Kidney epithelial cell (primary cell): ENCODE measurements at places on chromosomes 5 and 9. TPM values are rescaled to one million over a fixed set of nuclear protein-coding genes. Genes with fewer than 3 reads are reported as not detected.

Gene LCN15
- total RNA-seq, result not detected in 2 replicates

Gene BASP1
- total RNA-seq, result 101 and 120 TPM in 2 replicates

Gene UBAP2
- total RNA-seq, result 25.5 and 26.4 TPM in 2 replicates

Gene C1QTNF3
- total RNA-seq, result 1.1 and 1.2 TPM in 2 replicates

Gene LRRC19
- total RNA-seq, result under 0.01 TPM in 1 of 2 replicates, not detected in the other

Gene CCNB1
- total RNA-seq, result 32.6 and 34.0 TPM in 2 replicates

Gene ST8SIA4
- total RNA-seq, result 0.21 and 2.3 TPM in 2 replicates

Gene ZFP2
- total RNA-seq, result 1.3 and 2.9 TPM in 2 replicates

Gene ADAMTS19
- total RNA-seq, result 0.21 and 0.75 TPM in 2 replicates

Gene C5orf47
- total RNA-seq, result not detected in 2 replicates

Gene C9
- not detected in 2 replicates for total RNA-seq

Gene SHISAL2B
- total RNA-seq, result not detected in 2 replicates

Gene PCSK1
- total RNA-seq, result not detected in 2 replicates

Gene PCDHGB5
- 18.6 and 19.3 TPM in 2 replicates for total RNA-seq

Gene HINT2
- total RNA-seq, result 46.1 and 54.9 TPM in 2 replicates

Gene IL3
- not detected in 2 replicates for total RNA-seq

Gene GABRA6
- total RNA-seq, result not detected in 2 replicates

Gene SPINK7
- total RNA-seq, result not detected in 2 replicates

Gene NRARP
- 8.4 and 11.4 TPM in 2 replicates for total RNA-seq

GRCh38 chr9:134623258-134624066, 18.1 kb upstream of the COL5A1 start:
- DNase-seq, result no peak

DNA sequence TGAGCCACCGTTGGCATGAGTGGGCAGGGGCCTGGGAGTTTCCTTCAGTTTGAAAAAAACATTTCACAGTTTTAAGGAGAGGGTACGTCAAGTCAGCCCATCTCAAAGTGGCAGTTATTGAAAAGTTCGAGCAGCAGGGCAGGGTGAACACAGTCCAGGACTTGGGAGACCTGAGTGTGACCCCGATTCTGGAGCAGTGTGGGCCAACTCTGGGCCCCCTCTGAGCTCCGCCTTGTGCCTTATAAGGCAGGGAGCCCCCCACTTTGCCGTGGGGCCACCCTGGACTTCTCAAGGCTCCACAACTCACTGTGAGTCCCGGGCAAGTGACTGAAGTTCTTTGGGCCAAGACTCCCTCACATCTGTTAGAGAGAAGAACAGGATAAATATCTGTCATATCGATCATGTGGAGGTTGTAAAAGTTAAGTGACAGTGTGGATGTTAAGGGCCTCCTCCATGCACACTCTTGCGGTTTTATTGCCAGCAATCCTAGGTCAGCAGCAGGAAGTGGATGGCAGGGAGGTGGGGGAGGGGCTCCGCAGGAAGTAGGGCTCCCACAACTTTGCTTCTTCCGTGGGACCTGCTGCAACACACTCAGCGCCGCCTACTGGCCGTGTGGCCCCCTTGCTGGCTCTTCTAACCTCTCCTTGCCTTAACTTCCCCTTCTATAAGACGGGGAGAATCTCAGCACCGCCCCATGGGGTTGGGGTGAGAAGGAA, 38.4 kb downstream of the HRH2 start:
- no peak for DNase-seq

DNA sequence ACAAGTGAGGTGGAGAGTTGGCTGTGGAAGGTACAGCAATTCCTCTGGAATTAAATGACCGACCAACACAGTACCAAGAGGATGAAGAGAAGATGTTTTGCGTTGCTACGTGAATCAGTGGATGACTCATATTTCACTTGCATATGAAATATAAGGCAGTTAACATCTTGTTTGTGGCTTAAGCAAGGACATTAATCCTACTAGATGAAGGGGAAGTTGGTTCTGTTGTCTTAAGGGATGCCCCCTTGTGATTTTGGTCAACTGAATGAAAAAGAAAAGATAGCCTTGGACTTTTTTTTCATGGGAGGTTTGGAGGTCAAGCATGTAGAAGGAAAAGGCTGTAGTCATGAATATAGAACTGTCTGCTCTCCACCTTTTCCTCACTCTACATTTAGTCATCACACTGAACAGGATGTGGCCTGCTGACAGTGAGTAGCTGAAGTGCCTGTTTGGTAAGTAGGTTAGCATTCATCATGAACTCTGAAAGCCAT, 33.9 kb downstream of the VLDLR start:
- peak; percentile 62 for DNase-seq

- peak; percentile 26 for DNase-seq
Measured at GRCh38 chr5:69414885-69415583, at the start of gene MARVELD2. Gene MARVELD2 (plus strand): TSS chr5:69415116. CDS start chr5:69419386, 4,270 bp downstream.

- no peak for DNase-seq
Measured at GRCh38 chr5:128403333-128403732, 134.7 kb downstream of the FBN2 start.

DNA sequence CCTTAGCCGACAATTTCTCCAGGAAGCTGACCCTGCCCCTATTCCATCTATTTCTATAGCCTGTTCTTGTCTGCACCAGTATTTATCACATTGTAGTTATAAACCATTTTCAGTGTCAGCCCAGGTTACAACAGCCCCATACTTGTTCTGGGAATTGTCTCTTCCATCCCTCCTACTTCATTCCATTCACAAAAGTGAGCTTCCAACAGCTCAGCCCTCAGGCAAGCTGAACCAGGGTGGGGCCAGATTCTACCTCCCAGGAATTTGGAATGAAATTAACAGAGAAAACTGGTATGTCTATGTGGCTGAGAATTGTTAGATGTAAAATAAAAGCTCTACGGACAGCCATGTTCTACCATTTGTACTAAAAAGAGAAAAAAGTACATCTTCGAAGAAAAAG, 36.1 kb downstream of the STRBP start:
- no peak for DNase-seq

- no peak for DNase-seq
Measured at GRCh38 chr5:150791536-150791935, 13.0 kb downstream of the SMIM3 start.

- no peak for DNase-seq
Measured at GRCh38 chr5:28275931-28276330, 1237.5 kb upstream of the CDH9 start.

DNA sequence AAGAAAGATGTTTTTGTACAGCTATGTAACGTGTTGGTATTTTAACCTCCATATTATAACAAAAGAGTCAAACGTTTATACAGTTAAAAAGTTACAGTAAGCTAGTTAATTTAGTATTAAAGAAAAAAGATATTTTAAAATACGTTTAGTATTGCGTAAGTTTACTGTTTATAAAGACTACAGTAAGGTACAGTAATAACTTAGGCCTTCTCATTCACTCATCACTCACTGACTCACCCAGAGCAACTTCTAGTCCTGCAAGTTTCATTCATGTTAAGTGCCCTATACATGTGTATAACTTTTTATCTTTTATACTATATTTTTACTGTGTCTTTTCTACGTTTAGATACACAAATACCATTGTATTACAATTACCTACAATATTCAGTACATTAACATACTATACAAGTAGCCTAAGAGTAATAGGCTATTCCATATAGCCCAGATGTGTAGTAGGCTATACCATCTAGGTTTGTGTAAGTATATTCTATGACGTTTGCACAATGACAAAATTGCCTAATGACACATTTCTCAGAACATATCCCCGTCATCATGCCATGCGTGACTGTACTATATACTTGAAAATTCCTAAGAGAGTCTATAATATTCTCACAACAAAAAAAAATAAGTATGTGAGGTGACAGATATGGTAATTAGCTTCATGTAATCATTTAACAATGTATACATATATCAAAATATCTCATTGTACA, 33.8 kb downstream of the ERP44 start:
- peak; percentile 23 for DNase-seq

GRCh38 chr5:160230686-160231527, 1.6 kb downstream of the FABP6 start:
- DNase-seq, result peak; percentile 39

DNA sequence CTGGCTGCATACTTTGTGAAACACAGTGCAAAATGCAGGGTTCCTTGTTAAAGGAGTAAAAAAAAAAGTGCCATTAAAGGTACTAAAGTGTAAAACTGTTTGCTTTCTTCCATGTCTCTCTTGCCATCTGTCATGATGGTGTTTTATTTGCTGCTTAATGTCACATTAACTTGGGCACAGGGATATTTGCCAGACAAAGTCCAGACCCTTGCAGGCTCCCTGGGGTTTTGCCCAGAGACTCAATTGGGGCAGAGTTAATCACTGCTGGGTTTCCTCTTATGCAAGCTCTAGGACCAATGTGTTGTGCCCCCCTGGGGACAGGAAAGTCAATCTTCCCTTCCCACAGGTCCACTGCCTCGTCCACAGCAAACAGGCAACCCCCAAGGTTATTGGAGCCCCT, 274.3 kb upstream of the SGCD start:
- DNase-seq, result no peak

GRCh38 chr9:89433826-89434225, 64.1 kb downstream of the SEMA4D start:
- DNase-seq, result no peak

GRCh38 chr5:5271786-5272321, 131.7 kb downstream of the ADAMTS16 start:
- peak; percentile 35 for DNase-seq

- DNase-seq, result no peak
Measured at GRCh38 chr9:4463824-4464223, 26.4 kb upstream of the SLC1A1 start.

- no peak for DNase-seq
Measured at GRCh38 chr5:168525856-168526255, 3.2 kb upstream of the FBLL1 start.

- no peak for DNase-seq
Measured at GRCh38 chr5:146327257-146327870, 11.3 kb upstream of the POU4F3 start.

- no peak for DNase-seq
Measured at GRCh38 chr9:131447148-131447547, 53.3 kb downstream of the PRRC2B start.

DNA sequence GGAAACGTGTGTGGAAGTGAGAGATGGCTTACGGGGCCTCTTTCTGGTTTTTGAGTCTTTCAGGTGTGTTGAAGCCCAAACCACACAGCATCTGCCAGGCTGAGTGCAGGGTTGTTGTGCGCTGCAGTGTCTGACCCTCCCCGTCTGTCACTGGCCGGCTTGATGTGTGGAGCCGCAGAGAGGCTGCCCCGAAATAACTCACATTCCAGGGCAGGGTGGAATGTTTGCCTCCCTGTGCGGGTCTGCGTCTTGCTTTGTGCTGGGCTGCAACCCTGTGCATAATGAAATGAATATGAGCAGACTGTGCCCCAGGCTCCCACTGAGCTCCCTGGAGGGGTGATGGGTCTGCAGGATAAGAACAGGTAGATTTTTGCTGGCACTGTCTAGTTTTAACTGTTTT, 9.9 kb upstream of the PLEKHG4B start:
- no peak for DNase-seq

- DNase-seq, result no peak
Measured at GRCh38 chr9:2023532-2023931, 8.4 kb downstream of the SMARCA2 start.

DNA sequence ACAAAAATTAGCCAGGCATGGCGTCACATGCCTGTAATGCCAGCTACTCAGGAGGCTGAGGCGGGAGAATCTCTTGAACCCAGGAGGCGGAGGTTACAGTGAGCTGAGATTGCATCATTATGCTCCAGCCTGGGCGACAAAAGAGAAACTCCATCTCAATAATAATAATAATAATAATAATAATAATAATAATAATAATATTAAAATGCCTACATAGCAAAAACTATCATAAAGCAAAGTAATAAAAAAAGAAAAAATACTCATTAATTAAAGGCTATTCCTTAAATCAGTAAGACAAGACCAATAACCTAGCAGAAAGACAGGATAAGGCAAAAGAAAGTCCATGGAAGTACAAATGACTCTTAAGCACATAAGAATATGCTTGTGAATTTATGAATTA, 50.0 kb downstream of the MRPS27 start:
- no peak for DNase-seq

- no peak for DNase-seq
Measured at GRCh38 chr5:37090123-37090726, 159.0 kb downstream of the CPLANE1 start.

DNA sequence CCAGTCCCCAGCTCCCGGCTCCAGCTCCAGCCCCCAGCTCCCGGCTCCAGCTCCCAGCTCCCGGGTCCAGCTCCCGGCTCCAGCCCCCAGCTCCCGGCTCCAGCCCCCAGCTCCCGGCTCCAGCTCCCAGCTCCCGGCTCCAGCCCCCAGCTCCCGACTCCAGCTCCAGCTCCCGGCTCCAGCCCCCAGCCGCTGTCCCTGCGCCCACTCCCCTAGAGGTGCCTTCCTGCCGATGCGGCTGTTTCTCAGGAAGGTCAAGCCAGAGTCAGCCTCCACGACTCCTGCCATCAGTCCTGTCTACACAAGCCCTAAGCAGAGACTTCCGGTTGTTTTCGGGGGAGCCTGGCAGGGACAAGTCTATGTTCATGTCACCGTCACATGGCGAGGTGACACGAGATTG, 74.8 kb downstream of the ZNF354C start:
- DNase-seq, result no peak

DNA sequence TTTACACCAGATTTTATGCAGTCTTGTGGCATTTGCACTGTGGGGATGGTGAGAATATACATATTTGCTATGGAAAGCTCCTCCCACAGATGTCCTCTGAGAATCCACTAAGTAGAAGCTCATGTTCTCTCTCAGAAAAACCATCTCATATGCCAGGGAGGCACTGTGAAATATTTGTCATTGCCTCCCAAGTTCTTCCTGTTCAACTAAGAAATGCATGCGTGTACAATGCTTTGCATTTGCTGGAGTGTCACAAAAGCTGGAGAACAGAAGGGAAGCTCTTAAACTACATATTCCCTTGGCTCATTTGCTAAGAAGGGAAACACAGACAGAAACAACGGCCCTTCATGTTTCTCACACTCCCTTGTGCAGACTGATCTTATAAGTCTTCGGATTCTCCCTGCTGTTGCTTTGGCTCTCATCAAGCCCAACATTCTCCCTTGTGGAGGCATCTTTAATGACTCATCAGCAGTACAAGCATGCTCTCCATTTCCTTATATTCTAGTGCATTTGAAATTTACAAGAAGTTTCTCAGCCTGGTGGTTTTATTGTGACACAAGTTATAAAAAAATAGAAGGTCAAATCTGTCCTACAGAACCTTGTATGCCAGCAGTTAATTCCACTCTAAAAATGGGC, 220.6 kb downstream of the TRIM36 start:
- no peak for DNase-seq

DNA sequence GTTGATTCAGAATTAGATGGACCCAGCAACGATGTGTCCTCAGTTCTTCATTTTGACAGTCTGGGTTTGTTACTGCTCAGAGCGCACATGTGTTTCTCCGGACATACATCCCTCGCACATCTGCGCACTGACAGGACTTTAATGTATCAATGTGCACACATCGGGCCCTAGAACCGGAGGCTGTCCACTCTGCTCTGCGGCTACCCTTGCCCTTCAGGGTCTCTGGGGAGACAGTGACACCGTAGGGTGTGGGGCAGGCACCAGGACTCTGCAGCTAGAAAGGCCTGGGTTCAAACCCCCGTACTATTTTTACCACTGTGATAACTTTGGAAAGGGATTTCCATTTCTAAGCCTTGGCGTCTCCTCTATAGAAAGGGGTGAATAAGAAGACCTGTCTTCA, 23.5 kb upstream of the LPCAT1 start:
- no peak for DNase-seq

GRCh38 chr5:121968910-121969607, 7.3 kb downstream of the SRFBP1 start:
- peak; percentile 93 for DNase-seq

GRCh38 chr9:122342323-122343050, 28.3 kb upstream of the PTGS1 start:
- DNase-seq, result no peak
